ENCODE measurements at places on chromosomes 1 and 21.

GRCh38 chr1:209100460-209100859, 483.1 kb upstream of the CAMK1G start:
- H3K36me3 ChIP-seq = no peaks in the 10 kb centered on the region
- H3K27me3 ChIP-seq = peaks cover 2% of the 10 kb centered on the region
- H3K4me3 ChIP-seq = no peak overlapping the region

DNA sequence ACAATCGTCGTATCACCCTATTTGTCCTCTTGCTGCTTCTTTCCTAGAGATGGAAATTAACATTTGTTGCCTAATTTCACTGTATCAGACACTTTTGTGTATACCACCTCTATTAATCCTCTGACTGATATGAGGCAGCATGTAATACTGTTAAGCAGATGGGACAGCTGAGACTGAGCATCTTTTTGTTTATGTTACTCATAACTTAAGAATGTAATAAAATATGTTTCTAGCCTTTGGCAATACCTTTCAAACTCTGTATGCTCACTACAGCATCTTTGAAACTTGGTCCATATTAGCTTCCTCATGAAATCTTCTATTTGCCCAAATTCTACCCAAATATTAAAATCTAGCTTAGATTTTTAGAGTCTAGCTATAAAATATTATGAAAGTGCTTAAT, 2.3 kb downstream of the OR14K1 start:
- no peaks in the 10 kb centered on the region for H3K27me3 ChIP-seq
- peak; percentile 11 for DNase-seq
- no peaks in the 10 kb centered on the region for H3K4me1 ChIP-seq
- no peaks in the 10 kb centered on the region for H3K36me3 ChIP-seq
- no peak overlapping the region for H3K27ac ChIP-seq

DNA sequence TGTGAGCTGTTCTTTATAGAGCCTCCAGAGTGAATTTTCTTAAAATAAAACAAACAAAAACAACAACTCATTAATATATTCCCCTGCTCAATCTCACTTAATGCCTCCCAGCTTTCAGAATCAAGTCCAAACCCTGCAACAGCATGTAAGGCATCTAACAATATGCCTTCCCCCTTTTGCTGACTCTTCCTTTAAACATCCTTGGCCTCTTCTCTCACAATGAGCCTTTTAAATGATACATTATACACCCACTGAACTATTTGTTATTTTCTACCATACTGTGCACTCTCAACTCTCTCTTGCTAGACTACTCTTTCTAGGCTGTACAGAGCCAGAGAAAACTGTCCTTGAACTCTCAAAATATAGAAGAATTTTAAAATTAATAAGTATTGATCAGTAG, 115.2 kb upstream of the SNX7 start:
- H3K27ac ChIP-seq = no peak overlapping the region
- no peaks in the 10 kb centered on the region for H3K4me1 ChIP-seq
- no peaks in the 10 kb centered on the region for H3K27me3 ChIP-seq
- H3K36me3 ChIP-seq = no peaks in the 10 kb centered on the region

- peaks cover 2% of the 10 kb centered on the region for H3K4me1 ChIP-seq
- no peak overlapping the region for H3K4me3 ChIP-seq
- no peak for DNase-seq
- H3K27me3 ChIP-seq = no peaks in the 10 kb centered on the region
Measured at GRCh38 chr1:65434255-65434654, 13.8 kb downstream of the LEPR start.

GRCh38 chr1:170866646-170867045, 68.7 kb upstream of the MROH9 start:
- no peaks in the 10 kb centered on the region for H3K27me3 ChIP-seq
- DNase-seq = no peak
- no peaks in the 10 kb centered on the region for H3K36me3 ChIP-seq
- H3K4me3 ChIP-seq = no peak overlapping the region
- H3K4me1 ChIP-seq = peaks cover 3% of the 10 kb centered on the region
